ENCODE measurements at places on chromosomes 4 and X. TPM values are rescaled to one million over a fixed set of nuclear protein-coding genes. Genes with fewer than 3 reads are reported as not detected.

The COL25A1 gene
- not detected for total RNA-seq

The MED14 gene
- total RNA-seq = 30.5 TPM

The RHOXF2 gene
- not detected for total RNA-seq

The DCAF4L1 gene
- 0.40 TPM for total RNA-seq

The EDNRA gene
- total RNA-seq = 0.35 TPM

The CPE gene
- total RNA-seq = 2.1 TPM

The NDNF gene
- 0.35 TPM for total RNA-seq

The BRCC3 gene
- 12.7 TPM for total RNA-seq

The DCAF12L2 gene
- total RNA-seq = 1.3 TPM

The CXorf65 gene
- total RNA-seq = not detected

The ABCE1 gene
- 183 TPM for total RNA-seq

The TSPAN7 gene
- 77.5 TPM for total RNA-seq

The GAGE12E gene
- total RNA-seq = not detected

The ZCCHC18 gene
- not detected for total RNA-seq

The GRID2 gene
- not detected for total RNA-seq

The HTR2C gene
- total RNA-seq = not detected

The GLRB gene
- 14.7 TPM for total RNA-seq

The PYURF gene
- total RNA-seq = 85.4 TPM

The CCDC110 gene
- not detected for total RNA-seq

The NELFA gene
- total RNA-seq = 19.4 TPM

The CSAG1 gene
- not detected for total RNA-seq

Data from NCI-H460 (cell line).